ENCODE measurements at places on chromosomes 2 and 18.

GRCh38 chr2:176270100-176270750, 983 bp downstream of the MTX2 start:
- no peak for DNase-seq

GRCh38 chr2:132941296-132942020, 271.5 kb upstream of the LYPD1 start:
- no peak for DNase-seq

GRCh38 chr2:124257120-124257519, 232.0 kb downstream of the CNTNAP5 start:
- DNase-seq: no peak

DNA sequence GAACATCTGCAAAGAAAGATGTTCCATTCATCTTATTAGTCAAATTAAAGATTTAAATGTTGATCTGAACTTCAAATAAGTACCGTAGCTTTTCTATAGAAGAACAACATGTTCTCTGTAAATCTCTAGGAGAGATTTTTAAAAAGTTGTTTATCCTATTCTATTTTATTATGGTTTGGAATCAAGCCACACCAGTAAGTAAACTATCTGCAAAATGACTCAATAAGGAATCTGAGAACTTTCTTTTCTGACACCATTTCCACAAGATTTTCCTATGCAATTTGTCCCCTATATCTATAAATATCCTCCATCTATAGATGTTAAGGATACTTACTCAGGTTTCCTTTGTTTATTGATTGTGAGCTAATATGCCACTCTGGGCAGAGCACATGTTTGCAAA, 736.6 kb downstream of the CBLN2 start:
- no peak for DNase-seq

DNA sequence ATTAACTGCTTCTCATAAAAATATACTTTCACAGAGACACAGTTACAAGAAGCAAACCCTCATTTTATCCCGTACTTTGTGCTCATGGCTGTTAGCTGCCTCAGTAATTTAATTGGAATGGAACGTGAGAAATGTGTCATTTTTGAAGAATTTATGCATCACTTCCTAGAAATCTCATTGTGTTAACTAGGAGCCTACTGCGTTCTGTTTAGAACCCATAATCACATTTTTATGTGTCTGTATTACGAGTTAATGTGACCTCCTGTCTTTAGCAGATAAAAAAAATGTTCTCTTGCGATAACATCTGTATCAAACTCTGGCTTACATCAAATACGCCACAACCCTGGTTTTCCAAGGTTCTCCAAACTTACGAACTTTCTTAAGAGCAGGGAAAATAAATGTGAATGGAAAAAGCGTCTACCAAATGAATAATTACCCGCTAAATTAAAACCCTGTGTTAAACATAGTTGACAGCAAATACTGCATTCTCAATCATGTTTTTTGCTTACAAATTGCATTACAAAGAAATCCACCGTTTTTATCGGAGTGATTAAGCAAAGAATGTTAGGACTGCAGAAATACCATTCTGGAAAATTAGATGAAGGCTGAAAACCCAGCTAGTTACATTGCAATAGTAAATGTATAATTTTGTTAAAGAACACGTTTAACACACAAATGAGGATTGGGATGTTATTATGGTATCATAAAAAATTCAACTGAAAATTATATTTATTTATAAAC, 12.1 kb upstream of the GBX2 start:
- DNase-seq: no peak

- no peak for DNase-seq
These were observed 18.4 kb downstream of the TFCP2L1 start for GRCh38 chr2:121266543-121267106.

DNA sequence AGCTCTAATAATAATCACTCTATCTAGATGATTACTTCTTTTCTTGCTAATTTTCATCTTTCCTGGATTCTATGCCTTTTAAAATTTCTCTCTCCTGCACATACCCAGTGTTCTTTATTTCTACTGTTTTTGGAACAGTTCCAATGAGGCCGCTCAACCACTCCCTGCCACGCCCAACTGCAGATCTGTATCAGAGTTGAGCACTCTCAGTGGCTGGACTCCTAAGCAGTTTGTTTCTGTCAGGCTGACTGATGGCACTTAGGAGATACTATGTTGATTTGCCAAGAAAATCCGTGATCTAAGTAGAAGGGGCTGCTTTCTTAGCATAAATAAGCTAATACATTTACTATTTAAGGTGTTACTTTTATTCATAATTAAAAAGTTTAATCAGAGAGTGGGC, 192.8 kb downstream of the ARHGAP15 start:
- peak; percentile 30 for DNase-seq

DNA sequence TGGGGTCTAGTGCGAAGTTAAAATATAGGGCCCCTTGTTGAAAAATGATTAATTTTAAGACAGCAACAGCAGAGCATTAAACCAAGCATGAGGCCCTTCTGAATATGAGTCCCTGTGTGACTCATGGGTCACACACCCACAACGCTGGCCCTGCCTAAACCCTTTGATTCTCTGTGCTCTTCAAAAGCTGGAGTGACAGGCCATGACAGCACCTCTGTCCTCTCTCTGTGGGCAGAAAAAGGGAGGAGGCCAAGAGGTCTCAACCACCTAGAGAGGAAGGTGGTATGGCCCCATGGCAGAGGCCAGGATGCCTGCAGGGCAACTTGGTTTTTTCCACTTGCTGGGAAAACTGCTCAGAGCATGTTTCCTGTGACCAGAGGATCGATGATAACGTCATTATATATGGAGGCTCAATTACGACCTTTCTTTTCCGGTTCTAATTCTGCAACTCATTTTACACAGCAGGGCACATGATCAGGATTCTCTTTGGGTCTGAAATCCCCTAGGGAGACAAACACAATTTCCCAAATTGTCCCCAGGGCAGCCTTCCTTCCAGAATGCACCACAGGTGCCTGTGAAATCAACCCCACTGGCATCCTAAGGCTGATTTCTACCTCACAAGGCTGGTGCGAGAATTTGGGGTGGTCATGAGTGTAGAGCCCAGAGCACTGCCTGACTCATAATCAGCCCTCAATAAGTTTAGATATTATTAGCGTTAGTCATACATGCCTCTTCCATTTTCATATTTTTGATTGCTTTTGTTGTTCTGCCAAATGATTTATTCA, 102.0 kb upstream of the PPP1CB start:
- no peak for DNase-seq

DNA sequence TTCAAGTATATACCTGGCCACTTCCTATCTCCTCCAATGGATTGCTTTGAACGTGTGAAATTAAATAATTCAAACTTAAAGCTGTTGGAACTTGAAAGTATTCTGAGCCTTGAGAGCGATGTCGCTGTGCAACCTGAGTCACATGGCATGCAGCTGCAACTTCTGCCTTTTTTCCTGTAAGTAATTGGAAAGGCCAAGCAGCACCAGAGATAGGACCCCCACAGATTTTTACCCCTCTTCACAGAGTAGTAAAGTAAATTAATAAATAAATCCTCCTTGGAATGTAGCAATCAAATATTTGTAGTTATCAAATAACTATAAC, 3.2 kb upstream of the RNF149 start:
- no peak for DNase-seq

GRCh38 chr2:84953535-84953934, 17.4 kb upstream of the KCMF1 start:
- DNase-seq: no peak

DNA sequence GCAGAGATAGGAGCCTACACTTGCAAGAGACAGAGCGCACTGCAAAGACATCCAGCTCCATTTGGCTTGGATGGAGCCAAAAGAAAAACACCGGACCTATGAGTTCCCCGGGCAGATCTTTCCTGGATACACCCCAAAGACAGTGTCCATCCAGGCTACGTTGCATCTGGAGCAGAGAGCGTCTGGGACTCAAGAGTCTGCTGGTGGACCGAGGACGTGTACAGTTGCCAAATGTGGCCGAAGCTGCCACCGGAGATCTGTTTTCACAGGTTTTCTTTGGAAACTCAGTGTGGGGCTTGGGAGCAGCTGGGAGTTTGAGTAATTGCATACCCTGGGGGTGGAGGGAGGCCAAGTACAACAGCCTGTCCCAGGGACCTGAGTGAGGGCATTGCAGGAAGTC, 192.3 kb upstream of the OSR1 start:
- no peak for DNase-seq

DNA sequence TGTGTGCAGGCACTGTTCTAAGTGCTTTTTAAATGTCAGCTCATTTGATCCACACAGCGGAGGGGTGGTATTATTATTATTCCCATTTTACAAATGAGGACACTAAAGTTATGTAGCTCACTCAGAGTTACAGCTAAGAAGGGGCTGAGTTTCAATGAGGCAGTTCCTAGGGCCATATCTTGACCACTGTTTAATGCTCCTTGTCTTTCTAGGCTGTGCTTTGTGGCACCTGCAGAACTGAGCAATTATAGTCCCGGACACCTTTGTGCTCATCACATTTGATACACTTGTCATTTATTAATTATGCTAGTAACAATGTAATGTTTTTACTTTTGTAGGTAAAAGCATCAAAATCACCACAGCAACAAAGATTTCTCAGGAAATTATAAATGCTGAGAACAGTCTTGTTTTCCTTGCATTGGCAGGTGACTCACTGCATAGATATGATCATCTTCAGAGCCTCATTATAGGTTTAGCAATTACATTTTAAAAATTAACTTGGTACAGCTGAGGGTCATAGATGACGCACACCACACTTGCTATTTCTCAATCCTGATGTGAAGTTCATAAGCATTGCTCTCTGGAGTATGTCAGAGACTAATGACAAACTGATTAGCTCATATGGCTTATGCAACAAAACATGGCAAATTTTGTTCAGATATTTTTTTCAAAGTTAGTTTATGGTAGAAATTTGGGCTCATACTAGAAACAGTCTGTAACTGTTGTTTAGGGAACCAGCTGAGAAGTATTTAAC, 366.8 kb downstream of the TGIF1 start:
- DNase-seq: no peak

GRCh38 chr2:219689676-219690628, 62.5 kb downstream of the SLC4A3 start:
- DNase-seq: no peak

GRCh38 chr2:53036196-53036595, 731.4 kb upstream of the CHAC2 start:
- no peak for DNase-seq

- no peak for DNase-seq
These were observed 43.9 kb downstream of the ST6GAL2 start for GRCh38 chr2:106841886-106842645.

- DNase-seq: no peak
These were observed 793.5 kb upstream of the HS6ST1 start for GRCh38 chr2:129112181-129112580.

- no peak for DNase-seq
These were observed 95.6 kb downstream of the SH3BP4 start for GRCh38 chr2:235047171-235048160.

GRCh38 chr2:182977463-182977862, 60.8 kb downstream of the NCKAP1 start:
- DNase-seq: no peak

GRCh38 chr2:20677301-20678085, 10.5 kb downstream of the GDF7 start:
- DNase-seq: no peak

DNA sequence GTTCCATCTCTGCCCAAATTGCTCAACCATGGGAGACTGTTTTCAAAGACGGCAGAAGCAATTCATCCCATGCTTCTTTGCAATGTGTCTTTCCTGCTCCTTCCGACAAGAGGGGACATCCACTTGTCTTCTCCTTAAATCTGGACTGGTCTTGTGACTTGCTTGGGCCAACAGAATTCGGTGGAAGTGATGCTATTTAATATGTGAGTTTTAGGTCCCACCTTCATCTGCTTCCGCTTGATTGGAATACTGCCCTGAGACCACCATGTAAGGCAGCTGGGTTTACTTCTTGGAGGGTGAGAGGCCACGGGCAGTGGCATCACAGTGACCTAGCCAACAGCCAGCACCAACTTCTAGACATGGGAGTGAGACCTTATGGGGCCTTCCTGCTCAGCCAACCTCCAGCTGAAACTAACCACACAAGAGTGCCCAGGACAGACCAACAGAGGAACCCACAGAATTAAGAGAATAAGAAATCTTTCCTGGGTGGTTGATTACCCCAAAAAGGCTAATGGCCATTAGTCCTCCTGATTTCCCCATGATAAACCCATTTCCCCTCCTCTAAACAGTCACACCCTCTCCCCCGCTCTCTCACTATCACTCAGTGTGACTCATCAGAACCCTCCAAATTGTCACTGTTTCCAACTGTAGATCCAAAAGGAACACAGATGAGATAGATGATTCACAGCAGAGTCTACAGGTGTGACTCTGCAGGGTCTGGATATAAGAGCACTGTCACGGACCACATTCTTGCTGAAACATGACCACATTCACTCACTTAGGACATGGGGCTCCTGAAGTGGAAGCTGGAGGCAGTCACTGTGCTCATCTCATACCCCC, 16.2 kb upstream of the RHOB start:
- DNase-seq: no peak

Measured in NCI-H446 treated with DMSO at 0.1 percent for 48 hours (cell line).